ENCODE measurements at places on chromosomes 4 and X. TPM values are rescaled to one million over a fixed set of nuclear protein-coding genes. Genes with fewer than 3 reads are reported as not detected.

DNA sequence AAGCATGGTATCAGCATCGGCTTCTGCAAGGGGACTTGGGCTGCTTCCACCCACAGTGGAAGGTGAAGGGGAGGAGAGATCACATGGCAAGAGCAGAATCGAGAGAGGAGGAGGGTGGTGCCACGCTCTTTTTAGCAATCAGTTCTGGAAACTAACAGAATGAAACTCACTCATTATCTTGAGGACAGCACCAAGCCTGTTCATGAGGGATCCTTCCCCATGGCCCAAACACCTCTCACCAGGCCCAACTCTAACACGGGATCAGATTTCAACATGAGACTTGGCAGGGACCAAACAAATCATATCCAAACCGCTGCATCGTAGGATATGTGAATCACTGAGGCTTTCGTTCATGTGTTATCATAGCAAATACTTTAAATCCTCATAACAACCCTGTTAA is 125.5 kb downstream of the GPC3 start:
- DNase-seq = no peak

GRCh38 chr4:71607780-71608677 is 175.8 kb downstream of the GC start:
- DNase-seq = no peak

DNA sequence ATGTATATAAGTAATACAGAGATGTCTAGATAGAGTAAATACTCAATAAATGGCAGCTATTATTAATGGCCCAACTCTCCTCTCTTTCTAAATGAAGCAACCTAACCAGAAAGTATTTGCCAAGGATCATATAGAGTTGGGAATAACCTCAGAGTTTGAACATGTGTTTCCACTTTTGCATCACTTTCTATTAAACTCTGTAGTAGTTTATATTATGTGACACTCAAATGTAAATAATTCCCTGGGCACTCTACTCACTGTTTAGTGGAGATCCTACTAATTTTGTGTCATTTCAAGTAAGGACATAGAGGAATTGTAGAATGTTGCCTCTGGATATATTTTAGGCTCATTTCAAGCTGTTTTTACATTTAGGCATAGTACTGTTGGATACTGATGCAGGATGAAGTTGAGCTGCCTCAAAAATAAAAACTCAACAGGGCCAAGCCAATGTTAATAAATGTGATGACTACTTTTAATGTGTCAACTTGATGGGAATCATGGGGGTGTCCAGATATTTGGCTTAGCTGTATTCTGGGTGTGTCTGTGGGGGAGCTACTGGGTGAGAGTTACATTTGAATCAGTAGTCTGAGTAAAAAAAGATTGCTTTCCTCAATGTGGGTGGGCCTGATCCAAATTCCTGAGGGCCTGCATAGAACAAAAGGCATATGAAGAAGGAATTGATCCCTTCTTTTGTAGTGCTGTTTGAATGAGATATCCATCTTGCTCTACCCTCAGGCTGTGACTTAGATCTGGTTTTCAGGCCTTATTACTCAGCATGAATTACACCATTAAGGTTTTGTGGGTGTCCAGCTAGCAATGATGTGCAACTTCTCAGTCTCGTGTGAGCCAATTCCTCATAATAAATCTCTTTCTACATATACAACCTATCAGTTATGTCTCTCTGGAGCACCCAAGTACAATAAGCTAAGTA is 1368.2 kb downstream of the STIM2 start:
- DNase-seq = no peak

The RGN gene
- 42.7 TPM for polyA plus RNA-seq

- DNase-seq = no peak
Observed at GRCh38 chr4:53622739-53623151, 31.5 kb upstream of the LNX1 start.

All from left kidney (tissue), 8 donors.